NCI-H2081 (cell line): ENCODE measurements at places on chromosomes 3 and 15.

DNA sequence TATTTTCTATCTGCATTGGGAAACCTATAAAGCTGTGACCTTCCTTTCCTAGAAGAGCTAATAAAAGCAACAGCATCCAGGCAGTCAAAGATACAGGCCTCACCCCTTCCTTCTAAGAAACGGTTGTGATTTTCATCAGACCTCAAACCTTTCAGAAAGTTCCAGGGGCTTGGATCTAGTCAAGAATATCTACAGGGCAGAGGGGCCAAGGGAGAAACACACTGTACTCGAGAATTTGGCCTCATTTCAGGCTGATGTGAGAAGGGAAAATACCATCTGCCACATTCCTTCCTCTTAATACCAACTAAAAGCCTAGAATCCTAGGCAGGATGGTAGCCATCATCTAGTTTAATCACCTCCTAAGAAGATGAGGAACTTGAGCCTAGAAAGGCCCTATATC, 24.5 kb upstream of the BCL6 start:
- no peak for DNase-seq

- DNase-seq, result no peak
Measured at GRCh38 chr15:69606921-69607500, 154.4 kb downstream of the RPLP1 start.

- DNase-seq, result no peak
Measured at GRCh38 chr15:70869346-70869745, 15.4 kb upstream of the LARP6 start.

DNA sequence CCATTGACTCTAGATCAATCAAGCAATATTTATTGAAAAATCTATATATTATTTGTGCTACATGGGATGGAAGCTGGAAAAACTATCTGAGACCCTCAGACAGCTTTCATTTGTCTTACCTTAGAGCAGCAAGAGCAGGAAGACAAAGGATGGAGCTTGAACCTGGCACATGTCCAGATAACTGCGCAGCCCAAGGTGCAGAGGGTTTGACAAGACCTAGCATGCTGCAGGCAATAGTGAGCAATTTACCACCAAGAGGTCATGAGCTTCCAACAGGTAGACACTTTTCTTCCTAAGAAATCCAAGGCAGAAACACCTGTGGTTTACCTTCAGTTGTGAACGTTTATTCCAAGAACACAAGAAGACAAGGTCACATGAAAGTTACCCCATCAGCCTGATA, 214.7 kb upstream of the NECTIN3 start:
- no peak for DNase-seq

DNA sequence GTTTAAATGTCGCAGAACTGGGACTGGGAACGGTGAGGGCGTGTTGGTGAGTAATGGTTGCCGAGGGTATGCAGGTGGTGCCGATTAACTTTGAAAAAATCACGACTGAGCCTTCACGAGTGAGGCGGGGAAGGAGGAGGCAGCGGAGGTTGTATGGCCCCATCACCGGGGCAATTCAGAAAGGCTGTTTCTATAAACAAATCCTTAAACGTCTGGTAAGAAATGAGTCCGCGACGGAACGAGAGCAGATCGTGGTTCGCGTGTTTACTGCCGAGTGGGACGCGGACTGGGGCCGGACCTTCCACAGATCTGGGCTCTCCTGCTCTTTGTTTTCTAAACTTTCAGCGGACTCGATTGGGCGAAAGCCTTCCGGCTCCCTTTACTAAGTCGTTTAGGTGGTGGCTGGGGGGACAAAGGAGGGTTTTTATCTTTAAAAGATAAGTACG, 2.7 kb downstream of the IGF1R start:
- DNase-seq, result no peak

DNA sequence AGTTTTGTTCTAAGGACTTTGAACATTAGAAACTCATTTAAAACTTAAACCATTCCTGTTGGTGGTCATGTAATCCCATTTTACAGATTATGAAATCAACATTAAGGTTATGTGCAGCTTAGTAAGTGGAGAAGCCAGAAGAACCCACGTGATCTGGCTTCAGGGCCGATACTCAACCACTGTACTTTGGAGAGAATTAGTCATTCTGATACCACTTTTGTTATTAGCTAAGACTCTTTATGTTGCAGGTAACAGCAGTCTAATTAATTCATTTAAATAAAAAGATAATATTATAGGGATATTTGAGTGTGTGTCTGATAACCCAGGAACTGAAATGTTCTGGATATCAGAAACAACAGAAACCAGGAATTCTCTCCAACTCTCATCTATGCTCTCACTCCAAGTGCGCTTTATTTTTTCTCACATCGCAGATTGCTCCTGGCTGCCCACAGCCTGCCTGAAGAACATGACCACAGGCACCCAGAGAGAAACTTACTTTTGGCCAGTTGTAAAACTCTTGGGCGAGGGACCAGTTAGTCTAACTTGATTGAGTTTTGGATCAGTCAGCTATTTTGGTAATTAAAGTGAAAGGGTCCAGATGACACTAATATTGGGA, 25.2 kb downstream of the UBE2E1 start:
- no peak for DNase-seq

DNA sequence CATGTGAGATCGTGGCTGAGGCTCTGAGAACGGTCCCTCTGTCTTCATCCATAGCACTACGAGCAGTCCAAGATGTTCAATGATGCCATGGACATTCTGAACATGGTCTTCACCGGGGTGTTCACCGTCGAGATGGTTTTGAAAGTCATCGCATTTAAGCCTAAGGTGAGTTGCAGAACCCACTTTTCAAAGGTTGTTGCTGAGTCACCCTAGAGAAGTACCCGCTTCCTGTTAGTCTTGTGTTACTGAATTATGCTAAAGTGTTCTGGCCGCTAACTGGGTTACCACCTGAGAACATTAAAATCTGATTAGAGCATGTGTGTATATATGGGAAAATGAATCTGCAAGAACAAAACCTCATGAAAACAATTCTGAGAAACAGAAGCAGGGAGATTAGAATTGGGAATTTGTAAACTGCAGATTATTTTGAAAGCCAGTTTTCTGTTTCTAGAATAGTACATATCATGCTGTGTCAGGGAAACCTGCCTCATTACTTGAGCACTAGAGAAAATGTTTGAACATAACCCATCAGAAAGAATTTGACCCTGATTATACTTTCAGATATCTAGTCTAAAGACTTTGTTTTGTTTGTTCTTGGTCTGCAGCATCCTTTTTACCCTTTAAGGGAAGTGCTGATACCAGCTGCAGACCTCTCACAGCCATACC, 92.6 kb downstream of the CHDH start:
- DNase-seq, result no peak

DNA sequence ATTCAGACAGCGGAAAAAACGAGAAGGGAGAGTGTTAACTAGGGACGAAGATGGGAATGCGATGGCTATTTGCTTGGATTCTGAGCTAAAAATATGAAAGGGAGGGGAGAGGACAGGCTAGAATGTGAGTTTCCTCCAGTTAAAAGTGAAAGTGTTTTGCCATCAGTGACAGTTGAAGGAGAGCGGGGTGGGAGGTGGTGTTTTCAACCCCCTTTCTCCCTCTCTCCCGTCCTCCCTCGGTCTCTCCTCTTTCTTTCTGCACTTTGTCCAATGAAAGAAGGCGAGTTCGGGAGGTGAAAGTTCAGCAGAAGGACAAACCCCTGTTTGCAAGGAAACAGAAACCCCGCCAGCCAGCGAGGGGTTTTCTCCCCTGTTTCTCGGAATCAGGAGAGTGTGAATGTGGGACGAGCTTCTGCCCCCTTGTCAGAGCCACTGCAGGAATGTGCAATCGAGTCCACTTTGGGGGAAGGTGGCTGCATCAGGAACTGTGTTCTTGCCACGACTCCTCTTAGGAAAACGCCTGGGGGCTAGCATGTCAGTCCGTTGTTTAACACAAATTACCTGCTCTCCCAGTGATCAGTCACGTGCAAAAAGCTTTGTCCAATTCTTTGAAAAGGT, 975 bp upstream of the FOXP1 start:
- no peak for DNase-seq
